Activated CD8-positive, alpha-beta memory T cell treated with anti-CD3 and anti-CD28 coated beads for 4 hours (primary cell): ENCODE measurements at places on chromosomes 5 and 9.

GRCh38 chr5:3333836-3334235, 261.8 kb upstream of the IRX1 start:
- no peak for DNase-seq

DNA sequence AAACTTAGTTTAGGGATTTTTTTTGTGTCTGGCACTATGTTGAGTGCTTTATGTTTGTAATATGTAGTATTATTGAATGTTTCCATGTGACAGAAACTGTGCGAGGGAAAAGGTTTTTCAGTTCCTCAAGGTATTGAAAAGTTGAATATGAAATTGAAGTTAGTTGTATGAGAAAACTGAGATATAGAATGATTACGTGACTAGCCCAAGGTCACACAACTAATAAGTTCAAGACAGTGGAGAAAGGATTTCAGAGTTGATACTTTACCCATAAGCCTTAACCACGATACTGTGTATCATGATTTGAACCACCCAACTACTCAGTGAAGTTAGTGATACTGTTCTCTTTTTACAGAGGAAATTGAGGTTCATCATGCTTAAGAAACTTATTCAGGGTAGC, 5.7 kb downstream of the NIPBL start:
- DNase-seq = no peak

- no peak for DNase-seq
These were observed 132.8 kb downstream of the ZNF354C start for GRCh38 chr5:179192891-179193470.

- DNase-seq = no peak
These were observed 23.3 kb downstream of the RAD1 start for GRCh38 chr5:34891981-34892380.

- no peak for DNase-seq
These were observed 1.9 kb downstream of the DMRT1 start for GRCh38 chr9:843427-843785.

DNA sequence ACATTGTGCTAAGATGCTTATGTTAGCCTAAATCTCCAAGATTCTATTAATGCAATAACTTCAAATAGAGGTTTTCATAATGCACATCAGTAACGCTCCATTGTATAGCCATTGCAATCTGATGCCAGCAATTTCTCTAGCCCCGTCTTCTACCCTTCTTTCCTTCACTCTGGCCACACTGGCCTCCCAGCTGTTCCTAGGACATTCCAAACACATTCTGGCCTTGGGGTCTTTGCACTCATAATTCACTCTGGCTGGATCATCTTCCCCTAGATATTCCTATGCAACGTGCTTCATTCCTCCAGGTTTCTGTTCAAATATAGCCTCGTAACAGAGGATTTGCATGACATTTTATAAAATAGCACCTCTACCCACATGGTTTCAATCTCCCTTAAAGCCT, 23.3 kb downstream of the FAM81B start:
- DNase-seq = no peak

GRCh38 chr9:17793713-17794622, 215.1 kb downstream of the SH3GL2 start:
- DNase-seq = no peak

DNA sequence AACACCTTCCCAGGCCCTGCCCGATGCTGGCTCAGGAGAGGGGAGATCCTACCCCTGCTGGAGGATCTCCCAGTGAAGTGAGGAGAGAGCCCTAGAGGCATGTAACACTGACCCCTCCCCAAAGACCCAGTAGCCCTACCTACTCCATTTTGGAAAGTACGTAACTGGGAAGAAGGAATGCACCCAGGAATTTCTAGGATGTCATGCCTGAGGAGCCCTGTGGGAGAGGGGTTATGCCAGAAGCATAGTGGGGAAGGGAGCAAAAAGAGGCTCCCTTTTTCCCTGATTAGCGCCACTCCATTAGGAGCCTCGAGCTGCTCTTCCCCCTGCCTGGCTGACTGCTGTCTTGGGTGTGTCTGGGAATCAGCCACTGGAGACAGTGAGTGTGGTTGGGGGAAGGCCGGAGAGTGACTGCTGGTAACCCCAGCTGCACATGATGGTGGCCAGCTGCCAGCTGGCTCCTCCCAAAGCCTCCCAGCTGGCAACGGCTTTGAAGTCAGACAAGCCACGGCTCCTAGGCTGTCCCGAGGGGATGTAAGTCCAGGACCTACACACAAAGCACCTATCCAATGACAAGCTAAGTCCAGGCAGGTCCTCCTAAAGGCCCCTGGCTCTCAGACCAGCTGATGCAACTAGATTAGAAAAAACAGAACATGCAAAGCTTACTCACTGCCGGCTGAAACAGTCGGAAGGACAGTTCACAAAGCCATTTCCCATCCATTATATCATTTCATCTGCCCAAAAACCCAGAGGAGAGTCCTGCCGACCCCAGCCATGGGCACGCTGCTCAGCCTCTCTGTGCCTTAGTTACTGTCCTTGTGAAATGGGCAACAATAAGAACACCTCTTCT, 136.5 kb upstream of the ABCA1 start:
- DNase-seq = no peak

DNA sequence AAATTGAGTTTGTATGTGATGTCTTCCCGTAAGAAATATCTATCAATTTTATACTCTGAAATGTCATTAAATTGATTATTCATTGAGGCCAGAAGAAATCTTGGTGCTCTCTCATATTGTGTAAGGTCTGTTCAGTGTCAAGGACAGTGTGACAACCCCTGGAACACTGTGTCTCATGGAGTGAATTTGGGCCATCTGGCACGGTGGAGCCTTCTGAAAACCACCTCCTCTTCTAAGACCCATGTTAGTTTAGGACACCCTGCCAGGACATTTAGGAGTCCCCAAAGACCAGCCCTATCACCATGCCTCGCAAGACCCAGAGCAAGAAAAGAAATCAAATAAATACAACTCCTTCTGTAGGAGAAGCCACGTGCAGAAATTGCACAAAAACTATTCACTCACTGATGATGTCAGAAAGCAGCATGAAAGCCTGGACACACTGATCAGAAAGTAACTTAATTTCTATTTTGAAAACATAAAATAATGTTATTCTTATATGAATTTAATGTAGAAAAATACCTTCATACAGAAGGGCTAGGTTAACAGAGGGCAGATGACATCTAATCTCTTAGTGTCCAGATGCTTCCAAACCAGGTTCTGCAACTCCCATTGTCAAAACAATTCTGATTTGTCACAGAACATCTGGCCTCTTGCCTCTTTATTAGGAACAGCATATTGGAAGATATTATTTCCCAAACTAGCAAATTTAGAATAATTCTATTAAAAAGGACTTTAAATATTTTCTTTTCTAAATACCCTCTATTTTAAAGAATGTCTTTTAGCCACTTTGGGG, 298.8 kb downstream of the NR2F1-AS1 start:
- no peak for DNase-seq

- no peak for DNase-seq
These were observed 16.4 kb upstream of the PDCD1LG2 start for GRCh38 chr9:5493679-5494511.

DNA sequence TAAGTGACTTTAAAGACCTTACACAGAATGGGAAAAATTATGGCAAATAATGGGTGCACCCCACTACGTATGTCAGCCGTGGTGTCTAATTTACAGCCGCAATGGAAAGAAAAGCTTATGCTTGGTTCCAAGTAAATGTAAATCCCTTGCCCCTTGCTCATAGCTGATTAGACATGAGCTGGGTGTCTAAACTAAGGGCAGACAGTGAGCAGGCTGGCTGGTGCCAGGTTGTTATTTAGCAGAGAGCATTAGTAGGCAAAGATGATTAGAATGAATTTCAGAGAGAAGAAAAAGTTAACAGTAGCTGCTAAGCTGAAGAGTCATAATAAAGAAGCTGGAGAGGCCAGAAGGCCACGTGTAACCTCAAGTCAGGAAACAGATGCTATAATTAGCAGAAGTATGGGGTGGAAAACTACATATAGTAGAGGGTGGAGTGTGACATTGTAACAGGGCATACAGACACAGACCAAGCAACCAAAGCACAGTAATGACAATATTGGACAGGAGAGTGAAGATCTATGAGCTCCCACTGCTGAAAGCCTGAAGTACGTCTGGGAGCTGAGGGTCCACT, 257.7 kb downstream of the MCTP1 start:
- no peak for DNase-seq

GRCh38 chr9:1580215-1580614, 434.9 kb upstream of the SMARCA2 start:
- DNase-seq = no peak

- DNase-seq = no peak
These were observed 21.0 kb upstream of the NPR3 start for GRCh38 chr5:32690153-32690552.

DNA sequence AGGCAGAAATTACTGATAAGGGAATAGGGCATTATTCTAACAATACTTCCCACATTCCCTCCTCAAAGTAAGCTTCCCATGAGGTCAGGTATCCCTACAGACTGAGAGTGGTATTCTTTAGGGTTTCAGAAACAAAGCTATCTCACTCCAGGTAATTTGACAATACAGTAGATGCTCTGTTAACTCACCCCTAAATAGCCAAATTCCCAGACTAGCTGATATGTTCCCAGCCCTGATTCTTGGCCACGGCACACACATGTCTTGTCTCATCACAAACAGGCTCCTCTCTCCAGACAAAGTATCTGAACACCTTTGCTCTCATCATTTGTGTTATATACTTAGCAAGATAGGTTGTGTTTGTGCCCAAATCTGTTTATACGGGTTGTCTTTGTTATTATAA, 139.9 kb downstream of the ZNF608 start:
- DNase-seq = no peak

DNA sequence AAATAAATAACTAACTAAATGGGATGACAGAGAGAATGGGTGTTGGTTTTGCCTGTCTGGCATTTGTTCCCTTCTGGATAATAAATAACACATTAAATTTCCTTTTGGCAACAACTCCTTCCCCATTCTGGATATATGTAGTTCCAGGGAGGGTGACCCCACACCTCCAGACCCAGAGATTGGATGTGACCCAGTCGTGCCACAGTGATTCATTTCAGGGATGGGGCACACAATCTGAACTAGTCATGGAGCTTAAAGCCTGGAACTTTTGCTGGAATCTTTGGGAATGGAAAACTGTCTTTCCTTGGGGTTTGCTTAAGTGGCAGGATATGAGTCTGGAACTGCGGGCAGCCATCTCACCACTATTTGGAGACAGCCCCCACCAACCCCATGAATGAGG, 11.3 kb downstream of the KLF9 start:
- no peak for DNase-seq

GRCh38 chr5:107118184-107119019, 552.3 kb downstream of the EFNA5 start:
- DNase-seq = no peak

DNA sequence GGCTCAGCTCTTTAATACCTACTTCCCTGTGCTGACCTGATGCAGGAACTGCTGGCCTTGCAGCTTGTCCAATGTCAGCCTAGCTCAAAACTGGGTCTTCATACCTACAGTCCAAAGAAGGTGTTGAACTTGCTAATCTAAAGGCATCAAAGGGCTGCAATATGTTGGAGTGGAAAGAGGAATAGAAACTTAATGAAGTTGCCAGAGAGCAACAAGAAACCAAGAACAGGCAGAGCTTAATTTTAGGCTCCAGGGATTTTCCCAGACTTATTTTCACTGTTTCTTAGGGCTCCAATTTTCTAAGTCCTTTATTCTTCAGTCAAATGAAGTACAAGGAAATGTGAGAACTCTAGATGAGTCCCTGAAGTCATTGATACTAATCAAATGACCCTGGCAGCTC, 17.6 kb upstream of the ERCC6L2 start:
- DNase-seq = no peak

DNA sequence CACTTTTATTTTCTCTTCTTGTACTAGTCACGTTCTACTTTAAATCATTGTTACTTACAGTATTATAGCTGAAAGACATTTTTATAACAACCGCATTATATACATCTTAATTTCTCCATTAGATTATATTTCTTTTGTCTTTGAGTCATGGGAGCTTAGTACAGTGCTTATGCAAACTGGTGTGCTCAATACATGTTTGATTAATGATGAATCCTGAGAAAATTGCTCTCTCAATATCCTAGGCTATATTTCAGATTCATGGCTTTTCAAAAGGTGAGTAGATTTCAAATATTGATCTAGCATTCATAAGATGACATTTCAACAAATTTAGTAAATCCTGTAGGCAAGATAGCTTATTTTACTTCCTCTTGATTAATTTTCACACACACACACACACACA, 102.2 kb upstream of the FST start:
- DNase-seq = no peak

GRCh38 chr9:16976427-16976826, 106.0 kb upstream of the BNC2 start:
- DNase-seq = no peak

- DNase-seq = no peak
These were observed 167.1 kb upstream of the SNX2 start for GRCh38 chr5:122607818-122608217.

- no peak for DNase-seq
These were observed 30.5 kb downstream of the USP20 start for GRCh38 chr9:129865668-129866320.
